ENCODE measurements at places on chromosomes 7 and 10.

GRCh38 chr7:11710377-11710776 lies 121.6 kb downstream of the THSD7A start:
- no peak overlapping the region for H3K4me3 ChIP-seq
- no peaks in the 10 kb centered on the region for H3K36me3 ChIP-seq
- no peak for DNase-seq
- H3K27ac ChIP-seq: no peak overlapping the region
- H3K4me1 ChIP-seq: no peaks in the 10 kb centered on the region
- no peaks in the 10 kb centered on the region for H3K27me3 ChIP-seq

DNA sequence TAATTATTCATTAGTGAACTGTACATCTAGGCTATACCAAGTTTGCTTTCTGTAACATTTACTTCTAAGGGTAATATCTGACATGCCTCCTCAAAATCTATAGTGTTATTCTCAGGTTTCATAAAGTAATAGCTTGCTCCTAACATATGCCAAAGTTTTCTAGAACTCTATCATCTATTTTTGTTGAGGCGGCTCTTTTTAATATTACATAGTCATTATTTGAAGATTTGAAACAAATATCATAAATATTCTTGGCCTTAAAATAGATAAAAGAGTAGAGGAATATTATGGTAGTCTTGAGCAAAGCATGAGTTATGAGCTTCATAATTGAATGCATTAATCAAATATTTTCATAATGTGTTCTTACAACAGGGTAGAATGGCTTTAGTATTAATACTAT lies 327.2 kb upstream of the KCND2 start:
- H3K27me3 ChIP-seq: no peaks in the 10 kb centered on the region
- no peaks in the 10 kb centered on the region for H3K36me3 ChIP-seq
- H3K4me3 ChIP-seq: no peak overlapping the region
- DNase-seq: no peak
- H3K4me1 ChIP-seq: no peaks in the 10 kb centered on the region

- no peaks in the 10 kb centered on the region for H3K4me1 ChIP-seq
- H3K27ac ChIP-seq: no peak overlapping the region
- DNase-seq: no peak
- no peak overlapping the region for H3K4me3 ChIP-seq
- H3K36me3 ChIP-seq: no peaks in the 10 kb centered on the region
Observed at GRCh38 chr7:100793806-100794660, 33.3 kb downstream of the EPHB4 start.

DNA sequence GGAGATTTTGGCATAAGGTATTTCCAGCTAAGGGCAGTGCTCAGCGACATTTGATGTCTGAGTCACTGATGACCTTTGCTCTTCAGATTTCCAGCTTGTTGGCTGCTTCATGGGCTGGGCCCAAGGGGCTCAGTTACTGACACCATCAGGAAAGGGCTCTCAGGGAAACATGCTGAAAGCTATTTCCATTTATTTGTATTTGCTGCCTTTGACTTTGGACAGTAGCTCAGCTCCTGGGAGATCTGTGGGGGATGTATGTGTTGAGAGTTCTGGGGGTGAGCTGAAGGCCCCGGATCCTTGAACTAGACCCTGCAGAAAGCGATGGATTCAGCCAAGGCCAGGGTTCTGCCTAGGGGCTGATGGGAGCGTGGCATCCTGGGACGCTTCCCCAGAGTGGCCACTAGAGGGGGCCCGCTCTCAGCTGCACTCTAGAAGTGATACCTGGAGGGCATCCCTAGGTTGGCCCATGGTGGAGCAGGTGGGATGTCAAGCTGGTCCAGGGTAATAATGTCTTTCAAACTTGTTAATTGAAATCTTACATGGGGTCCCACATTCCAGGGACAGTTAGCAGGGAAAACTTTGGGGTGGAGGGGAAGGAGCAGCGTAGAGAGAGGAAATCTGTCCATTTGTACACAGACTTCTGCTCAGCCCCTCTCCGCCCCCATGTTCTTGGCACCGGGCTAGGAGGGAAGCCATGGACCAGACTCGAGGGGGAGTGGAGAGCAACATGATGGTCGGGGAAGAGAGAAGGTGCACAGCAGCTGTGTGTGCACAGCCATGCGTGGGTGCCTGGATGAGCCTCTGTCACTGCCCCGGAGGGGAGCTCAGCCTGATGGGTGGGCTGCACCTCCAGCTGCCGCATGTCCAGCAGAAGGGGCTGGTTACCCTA lies 3.0 kb upstream of the BTBD16 start:
- no peaks in the 10 kb centered on the region for H3K4me1 ChIP-seq
- no peak overlapping the region for H3K27ac ChIP-seq
- peaks cover 38% of the 10 kb centered on the region for H3K27me3 ChIP-seq
- DNase-seq: peak; percentile 23

DNA sequence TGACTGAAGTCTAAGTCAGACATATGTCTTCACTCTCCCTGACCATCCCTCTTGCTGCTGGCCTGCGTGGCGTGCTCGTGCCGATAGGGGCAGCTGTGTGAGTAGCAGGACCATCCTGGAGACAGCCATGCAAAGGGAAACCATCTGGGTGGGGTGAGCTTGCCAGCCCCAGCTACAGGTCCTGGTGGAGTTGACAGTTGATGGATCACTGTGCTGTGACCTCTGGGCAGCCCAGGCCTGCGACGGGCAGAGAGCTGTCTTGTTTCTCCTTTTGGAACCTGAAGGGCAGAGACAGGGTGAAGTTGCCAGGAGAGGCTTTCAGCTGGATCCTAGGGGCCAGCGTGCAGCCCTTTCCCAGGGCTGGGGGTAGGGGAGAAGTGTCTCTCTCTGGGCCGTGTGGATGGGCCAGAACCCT lies 44.7 kb downstream of the GRK5 start:
- no peak overlapping the region for H3K4me3 ChIP-seq
- no peaks in the 10 kb centered on the region for H3K27me3 ChIP-seq
- no peak for DNase-seq
- H3K36me3 ChIP-seq: no peaks in the 10 kb centered on the region

- no peaks in the 10 kb centered on the region for H3K36me3 ChIP-seq
- DNase-seq: no peak
- H3K27me3 ChIP-seq: no peaks in the 10 kb centered on the region
- no peak overlapping the region for H3K27ac ChIP-seq
- H3K4me1 ChIP-seq: no peaks in the 10 kb centered on the region
Observed at GRCh38 chr7:92546856-92547497, 18.4 kb downstream of the RBM48 start.

GRCh38 chr10:35674843-35675242 lies 32.7 kb upstream of the FZD8 start:
- no peaks in the 10 kb centered on the region for H3K4me1 ChIP-seq
- no peak overlapping the region for H3K27ac ChIP-seq
- H3K36me3 ChIP-seq: no peaks in the 10 kb centered on the region
- H3K27me3 ChIP-seq: peaks cover 3% of the 10 kb centered on the region
- no peak for DNase-seq
- H3K4me3 ChIP-seq: no peak overlapping the region

DNA sequence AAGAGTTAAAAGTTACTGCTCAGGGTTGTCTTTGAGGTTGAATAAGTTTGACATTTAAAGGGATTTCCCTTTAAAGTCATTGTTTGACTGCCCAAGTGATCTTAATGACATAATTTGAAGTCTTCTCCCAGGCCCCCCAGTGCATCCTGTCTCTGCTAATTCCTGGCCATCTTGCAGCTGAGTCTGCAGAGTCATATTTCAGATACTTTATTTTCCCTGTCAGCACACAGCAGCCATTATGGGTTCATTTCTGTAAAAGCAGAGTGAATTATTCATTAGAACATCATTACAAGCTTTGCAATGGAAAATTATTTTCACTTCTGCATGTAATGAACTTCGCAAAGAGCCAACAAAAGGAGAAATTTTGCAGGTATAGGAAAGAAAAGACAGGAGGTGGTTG lies 536.6 kb downstream of the GALNT17 start:
- no peak overlapping the region for H3K27ac ChIP-seq
- no peak overlapping the region for H3K4me3 ChIP-seq
- no peak for DNase-seq
- no peaks in the 10 kb centered on the region for H3K36me3 ChIP-seq
- no peaks in the 10 kb centered on the region for H3K27me3 ChIP-seq
- H3K4me1 ChIP-seq: no peaks in the 10 kb centered on the region

DNA sequence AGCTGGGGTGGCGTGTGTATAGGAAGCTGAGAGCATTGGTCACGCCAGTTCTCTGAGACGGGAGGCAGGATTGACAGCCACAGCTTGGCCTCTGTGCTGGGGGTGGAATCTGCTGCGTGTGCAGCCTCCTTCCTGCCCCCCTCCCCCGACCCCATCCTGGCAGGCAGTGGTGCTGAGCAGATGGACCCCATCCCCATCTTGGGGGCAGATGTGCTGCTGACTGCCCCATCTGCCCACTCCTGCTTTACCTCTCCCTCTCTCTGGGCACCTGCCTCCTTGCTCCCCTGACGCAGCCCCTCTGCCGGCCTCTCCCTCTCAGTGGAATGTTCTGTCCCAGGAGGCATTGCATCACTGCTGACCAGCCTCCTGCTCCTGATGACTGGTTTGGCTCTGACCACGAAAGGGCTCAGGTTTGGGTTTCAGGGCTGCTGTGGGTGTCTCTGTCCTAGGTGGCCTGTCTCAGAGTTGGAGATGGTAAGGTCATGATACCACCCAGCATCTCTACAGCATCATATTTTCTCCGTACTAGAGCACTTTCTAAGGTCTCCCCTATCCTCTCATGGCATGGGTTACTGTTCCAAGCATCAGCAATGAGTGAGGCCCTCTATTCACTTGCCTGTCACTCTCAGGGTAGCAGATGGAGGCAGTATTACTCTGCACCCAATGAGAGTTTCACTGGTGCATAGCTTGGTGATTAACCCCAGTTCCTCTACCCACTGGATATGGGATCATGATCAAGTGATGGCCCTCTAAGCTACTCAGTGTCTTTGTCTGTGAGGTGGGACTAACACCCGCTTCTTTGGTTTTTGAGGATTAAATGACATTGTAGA lies 81.9 kb downstream of the RBM20 start:
- H3K27ac ChIP-seq: no peak overlapping the region
- H3K27me3 ChIP-seq: no peaks in the 10 kb centered on the region
- no peaks in the 10 kb centered on the region for H3K36me3 ChIP-seq

GRCh38 chr10:101609481-101609880 lies 21.4 kb downstream of the DPCD start:
- H3K27me3 ChIP-seq: no peaks in the 10 kb centered on the region
- peaks cover 5% of the 10 kb centered on the region for H3K4me1 ChIP-seq
- no peak overlapping the region for H3K4me3 ChIP-seq
- DNase-seq: no peak

- H3K4me3 ChIP-seq: no peak overlapping the region
- DNase-seq: no peak
- H3K27ac ChIP-seq: no peak overlapping the region
- H3K27me3 ChIP-seq: no peaks in the 10 kb centered on the region
- no peaks in the 10 kb centered on the region for H3K36me3 ChIP-seq
Observed at GRCh38 chr7:95011995-95012394, 104.6 kb downstream of the PPP1R9A start.

GRCh38 chr7:50712252-50713122 lies 70.2 kb downstream of the GRB10 start:
- no peak overlapping the region for H3K27ac ChIP-seq
- H3K4me3 ChIP-seq: no peak overlapping the region
- no peak for DNase-seq
- no peaks in the 10 kb centered on the region for H3K36me3 ChIP-seq
- peaks cover 2% of the 10 kb centered on the region for H3K4me1 ChIP-seq
- peaks cover 7% of the 10 kb centered on the region for H3K27me3 ChIP-seq

DNA sequence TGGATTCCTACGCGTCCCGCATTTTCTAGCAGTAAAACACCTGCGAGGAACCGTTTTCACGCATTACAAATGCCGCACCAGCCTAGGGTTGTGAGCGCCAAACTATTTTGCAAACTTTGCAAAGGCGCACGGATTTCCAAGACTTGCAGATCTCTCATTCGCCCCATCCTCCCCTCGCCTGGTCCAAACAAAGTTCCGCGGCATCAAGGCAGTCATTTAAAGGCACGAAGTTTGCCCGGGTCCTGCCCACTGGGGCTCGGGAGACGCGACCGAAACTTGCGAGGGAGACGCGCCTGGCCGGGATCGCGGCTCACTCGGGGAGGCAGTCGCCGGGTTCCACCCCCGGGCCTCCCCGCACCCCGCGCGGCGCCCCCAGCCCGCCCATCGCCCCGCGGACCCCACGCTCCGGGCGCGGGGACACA lies 613 bp downstream of the USP6NL start:
- H3K27ac ChIP-seq: peak overlapping the region; percentile 63
- peak overlapping the region; percentile 84 for H3K4me3 ChIP-seq
- peak; percentile 37 for DNase-seq
- H3K27me3 ChIP-seq: peaks cover 3% of the 10 kb centered on the region
- H3K36me3 ChIP-seq: peaks cover 1% of the 10 kb centered on the region

DNA sequence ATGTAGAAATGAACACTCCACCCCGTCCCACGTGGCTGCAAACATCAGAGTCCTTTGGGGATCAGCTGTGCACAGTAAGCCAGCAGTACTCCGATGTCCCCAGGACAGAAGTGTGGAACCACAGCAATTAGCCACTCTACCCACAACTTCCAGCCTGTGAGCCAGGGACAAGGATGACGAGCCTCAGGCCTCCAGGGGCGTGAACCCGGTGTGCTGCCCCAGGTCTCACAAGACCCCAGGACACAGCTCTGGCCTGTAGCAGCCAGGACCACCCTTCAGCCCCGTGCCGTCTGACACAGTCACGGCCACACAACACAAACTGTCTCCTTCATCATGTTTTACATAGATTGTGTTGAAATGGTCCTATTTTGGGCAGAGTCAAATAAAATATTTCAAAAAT lies 113.0 kb upstream of the DIP2C start:
- no peaks in the 10 kb centered on the region for H3K27me3 ChIP-seq
- H3K4me3 ChIP-seq: no peak overlapping the region
- peaks cover 26% of the 10 kb centered on the region for H3K36me3 ChIP-seq
- no peak for DNase-seq
- no peak overlapping the region for H3K27ac ChIP-seq

DNA sequence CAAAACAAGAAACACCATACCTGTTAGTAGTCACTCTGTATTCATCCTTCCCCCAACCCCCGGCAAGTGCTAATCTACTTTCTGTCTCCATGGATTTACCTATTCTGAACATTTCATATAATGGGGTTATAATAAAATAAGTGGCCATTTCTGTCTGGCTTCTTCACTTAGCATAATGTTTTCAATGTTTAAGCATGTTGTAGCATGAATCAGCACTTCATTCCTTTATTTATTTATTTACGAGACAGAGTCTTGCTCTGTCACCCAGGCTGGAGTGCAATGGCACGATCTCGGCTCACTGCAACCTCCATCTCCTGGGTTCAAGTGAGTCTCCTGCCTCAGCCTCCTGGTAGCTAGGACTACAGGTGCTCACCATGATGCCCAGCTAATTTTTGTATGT lies 69.2 kb downstream of the HIP1 start:
- no peaks in the 10 kb centered on the region for H3K4me1 ChIP-seq
- no peaks in the 10 kb centered on the region for H3K27me3 ChIP-seq
- no peaks in the 10 kb centered on the region for H3K36me3 ChIP-seq
- H3K27ac ChIP-seq: no peak overlapping the region

- no peak overlapping the region for H3K4me3 ChIP-seq
- no peak for DNase-seq
- H3K4me1 ChIP-seq: peaks cover 13% of the 10 kb centered on the region
- peaks cover 3% of the 10 kb centered on the region for H3K27me3 ChIP-seq
Observed at GRCh38 chr7:157830331-157830730, 493.5 kb downstream of the DNAJB6 start.
